ENCODE measurements at places on chromosomes 12 and 14. TPM values are rescaled to one million over a fixed set of nuclear protein-coding genes. Genes with fewer than 3 reads are reported as not detected.

The FAM90A1 gene
- not detected for total RNA-seq

The ALDH1L2 gene
- total RNA-seq, result 2.5 TPM

The EIF2B1 gene
- 121 TPM for total RNA-seq

The MYF5 gene
- total RNA-seq, result not detected

The MORN3 gene
- not detected for total RNA-seq

The CATSPERB gene
- total RNA-seq, result 3.8 TPM

The KRT78 gene
- not detected for total RNA-seq

The HNF1A gene
- 22.5 TPM for total RNA-seq

The TMEM119 gene
- total RNA-seq, result 3.3 TPM

The GPR33 gene
- total RNA-seq, result not detected

The ASCL1 gene
- total RNA-seq, result not detected

The PPP4R4 gene
- total RNA-seq, result not detected

The HELB gene
- total RNA-seq, result 6.4 TPM

The MANSC1 gene
- total RNA-seq, result 16.8 TPM

The PRB2 gene
- not detected for total RNA-seq

The C14orf132 gene
- 6.4 TPM for total RNA-seq

The PLA2G1B gene
- not detected for total RNA-seq

The MGP gene
- 90.5 TPM for total RNA-seq

Data from transverse colon (tissue), 4 donors.